Left ventricle myocardium inferior (tissue), 1 donor: ENCODE measurements at places on chromosomes 5 and 9.

DNA sequence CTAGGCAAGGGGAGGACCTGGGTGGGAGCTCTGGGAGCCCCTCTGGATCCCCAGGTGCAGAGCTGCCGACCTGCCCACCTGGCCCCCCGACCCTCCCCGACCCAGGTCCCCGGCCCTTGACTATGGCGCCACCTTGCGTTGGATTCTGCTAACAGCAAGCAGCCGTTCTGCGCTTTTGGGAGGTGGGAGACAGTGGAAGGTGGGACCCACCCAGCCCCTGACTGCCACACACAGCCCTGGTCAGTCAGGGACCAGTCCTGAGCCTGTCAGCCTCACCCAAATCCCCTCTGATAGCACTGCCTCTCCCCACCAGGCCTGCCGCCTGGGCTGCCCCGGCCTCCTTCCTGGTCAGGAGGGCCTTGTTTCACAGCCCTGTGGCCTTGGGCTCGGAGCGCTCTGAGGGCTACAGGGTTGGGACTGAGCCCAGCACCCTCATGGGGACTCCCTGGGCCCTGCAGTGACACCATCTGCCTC, 77.9 kb downstream of the HMCN2 start:
- DNase-seq: no peak

DNA sequence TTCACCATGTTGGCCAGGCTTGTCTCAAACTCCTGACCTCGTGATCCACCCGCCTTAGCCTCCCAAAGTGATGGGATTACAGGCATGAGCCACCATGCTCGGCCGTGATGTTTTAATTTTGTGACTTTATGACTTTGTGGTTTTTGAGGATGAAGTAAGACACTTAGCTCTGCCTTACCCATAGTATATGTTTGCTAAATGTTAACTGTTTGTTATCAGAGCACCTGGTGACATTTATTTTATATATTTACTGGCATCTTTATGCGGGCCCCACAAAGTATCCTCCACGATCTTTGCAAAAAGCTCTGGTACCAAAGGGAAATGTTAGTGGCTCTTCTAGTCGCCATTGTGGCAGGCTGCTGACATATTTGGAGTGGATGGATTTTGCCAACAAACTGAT, 6.7 kb downstream of the SLC23A1 start:
- no peak for DNase-seq

GRCh38 chr5:9350301-9350797, 195.5 kb downstream of the SEMA5A start:
- DNase-seq: no peak

GRCh38 chr5:176886336-176887251, 12.6 kb downstream of the HK3 start:
- DNase-seq: no peak

DNA sequence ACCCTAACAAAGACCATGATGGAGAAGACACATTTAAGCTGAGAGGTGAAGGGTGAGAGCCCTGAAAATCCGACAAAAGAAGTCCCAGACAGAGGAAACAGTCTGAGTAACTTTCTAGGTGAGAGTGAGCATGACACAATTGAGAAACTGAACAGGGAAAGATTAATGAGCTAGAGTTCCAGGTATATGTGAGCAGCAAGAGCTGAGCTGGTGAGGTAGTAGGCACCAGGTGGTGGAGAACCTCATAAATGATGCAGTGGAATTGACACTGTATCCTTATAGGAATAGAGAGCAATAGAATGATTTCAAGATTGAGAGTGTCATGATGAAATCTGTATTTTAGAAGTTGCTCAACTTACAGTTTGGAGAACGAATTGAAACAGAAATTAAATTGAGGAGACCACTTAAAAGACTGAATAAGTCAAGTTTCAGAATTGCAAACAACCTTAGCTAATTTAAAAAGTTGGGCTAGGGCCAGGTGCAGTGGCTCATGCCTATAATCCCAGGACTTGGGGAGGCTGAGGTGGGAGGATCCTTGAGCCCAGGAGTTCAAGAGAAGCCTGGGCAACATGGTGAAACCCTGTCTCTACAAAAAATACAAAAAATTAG, 89.8 kb downstream of the NREP start:
- no peak for DNase-seq

GRCh38 chr5:75048457-75048953, 3.9 kb downstream of the GCNT4 start:
- DNase-seq: no peak

DNA sequence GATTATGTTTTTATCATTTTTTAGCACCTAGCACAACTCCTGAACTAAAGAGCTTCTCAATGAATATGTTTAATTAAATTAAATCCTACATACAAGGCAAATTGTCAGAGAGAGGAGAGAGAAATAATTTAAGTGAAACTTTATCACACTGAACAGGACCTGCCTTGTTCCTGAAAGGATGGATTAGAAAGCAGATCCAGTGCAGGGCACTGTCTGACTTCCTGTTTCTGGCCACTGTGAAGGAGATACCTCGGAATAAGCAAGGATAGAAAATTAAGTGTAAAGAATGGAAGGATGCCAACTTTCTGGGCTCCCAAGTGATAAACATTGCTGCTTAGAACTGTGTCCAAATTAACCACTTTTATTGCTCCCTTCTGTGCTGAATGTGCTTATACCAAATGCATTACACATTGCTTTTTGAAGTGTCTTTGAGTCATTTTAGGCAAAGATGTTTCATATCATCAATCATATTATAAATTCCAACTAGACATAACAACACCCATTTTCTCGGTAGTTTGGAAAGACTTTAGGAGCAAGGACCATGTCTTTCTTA, 89.1 kb upstream of the SPDL1 start:
- DNase-seq: no peak

DNA sequence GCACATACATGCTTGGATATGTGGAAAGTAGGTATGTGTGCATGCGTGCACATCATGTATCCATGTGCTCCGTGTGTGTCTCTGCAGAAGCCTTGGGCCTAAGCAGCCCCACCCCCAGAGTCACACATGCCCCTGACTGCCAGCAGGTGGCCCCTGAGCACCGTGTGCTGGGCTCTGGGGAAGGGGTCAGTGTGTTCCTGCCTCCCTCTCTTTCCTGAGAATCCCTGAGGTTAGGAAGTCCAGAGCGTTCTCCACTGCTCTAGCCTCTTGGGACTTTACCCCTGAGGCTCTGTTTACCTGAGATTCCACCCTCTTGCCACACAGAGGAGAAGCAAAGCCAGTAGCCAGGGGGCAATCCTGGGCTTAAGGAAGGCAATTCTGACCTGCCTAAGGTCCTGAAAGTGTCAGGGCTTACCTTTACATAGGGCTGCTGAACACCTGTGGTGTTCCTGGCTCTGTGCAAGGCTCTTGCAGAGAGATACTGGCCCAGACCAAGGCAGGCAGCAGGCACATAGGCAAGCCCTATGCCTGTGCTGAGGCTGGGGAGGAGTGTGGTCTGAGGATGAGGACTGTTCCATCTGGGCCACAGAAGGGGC, 207.3 kb downstream of the TMEM38B start:
- peak; percentile 23 for DNase-seq

DNA sequence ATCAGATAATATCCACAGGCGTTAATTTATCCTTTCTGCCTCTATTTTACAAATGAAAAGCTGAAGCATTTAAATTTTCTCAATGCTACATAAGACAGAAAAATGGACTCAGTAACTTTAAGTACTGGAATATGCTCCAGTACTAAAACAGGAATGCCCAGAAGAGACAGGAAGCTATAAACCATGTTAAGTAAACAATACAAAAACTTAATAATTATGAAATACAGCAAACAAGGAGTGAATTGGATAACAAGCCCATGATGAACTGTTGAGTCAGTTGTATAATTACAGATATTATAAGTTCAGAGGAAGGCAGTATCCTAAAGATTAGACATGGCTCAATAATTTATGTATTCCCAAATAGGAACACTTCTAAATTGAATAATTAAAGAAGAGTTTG, 148.5 kb downstream of the CHSY3 start:
- no peak for DNase-seq

DNA sequence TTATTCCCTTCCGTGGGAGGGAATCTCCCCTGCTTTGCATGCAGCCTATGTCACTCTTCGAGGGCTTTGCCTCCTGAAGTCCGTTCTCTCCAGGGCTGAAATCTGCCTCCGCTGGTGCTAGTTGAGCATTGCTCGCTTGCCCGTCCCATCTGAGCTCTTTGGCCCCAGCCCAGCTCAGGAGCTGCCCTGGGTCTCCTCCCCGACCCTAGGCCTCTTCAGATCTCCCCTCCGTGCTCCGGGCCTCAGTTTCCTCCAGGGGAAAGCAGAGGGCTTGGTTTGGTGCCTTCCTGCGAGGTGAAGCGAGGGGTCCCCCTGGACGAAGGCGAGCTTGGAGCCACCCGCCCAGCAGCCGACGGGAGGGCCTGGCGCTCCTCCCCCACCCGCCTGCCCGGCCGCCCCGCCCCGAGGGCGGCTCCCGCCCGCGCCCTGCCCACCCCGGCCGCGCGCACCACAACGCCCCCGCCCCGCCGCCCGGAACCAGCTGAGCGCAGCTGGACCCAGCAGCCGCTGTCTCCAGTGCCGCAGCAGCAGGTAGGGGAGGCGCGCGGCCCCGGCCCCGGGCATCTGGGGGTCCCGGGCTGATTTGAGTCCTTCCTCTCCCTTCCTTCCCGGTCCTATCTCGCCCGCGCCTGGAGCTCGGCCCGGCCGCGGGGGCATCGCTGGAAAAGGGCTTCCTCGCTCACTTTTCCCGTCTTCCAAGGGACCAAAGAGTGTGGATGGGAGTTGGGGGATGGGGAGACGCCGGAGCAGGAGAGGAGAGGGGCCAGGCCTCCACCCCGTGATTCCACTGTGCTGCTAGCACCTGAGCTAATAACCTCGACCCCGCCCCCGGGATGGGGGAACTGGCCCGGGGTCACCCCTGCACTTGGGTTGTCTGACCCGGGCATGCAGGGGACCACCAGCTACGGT, at the start of gene GSN:
Gene GSN, plus strand, starts transcription at position 474 of the 909 bp plus-strand sequence. CDS start 33,810 bp downstream, outside the sequence.
- peak; percentile 89 for DNase-seq

- DNase-seq: no peak
Observed at GRCh38 chr5:90987726-90988125, 395.4 kb downstream of the ARRDC3 start.

DNA sequence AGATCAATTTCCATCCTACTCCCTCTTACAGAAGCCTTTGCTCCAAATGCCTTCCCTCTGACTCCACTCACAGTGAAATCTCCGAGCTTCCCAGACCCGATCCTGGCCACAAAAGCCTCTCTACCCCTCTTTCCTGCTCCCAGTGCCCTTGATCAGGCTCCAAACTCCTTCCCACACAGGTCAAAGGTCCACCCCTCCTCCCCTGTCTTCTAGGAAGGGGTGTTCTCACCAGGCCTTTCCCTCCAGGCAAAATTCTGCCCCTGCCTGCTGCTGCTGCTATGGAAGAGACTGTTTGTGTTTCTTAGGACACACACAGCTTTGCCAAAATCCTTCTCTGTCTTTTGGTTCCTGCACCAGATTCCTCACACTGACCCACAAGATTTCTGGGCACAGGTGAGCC, 85.8 kb upstream of the ALDH1A1 start:
- peak; percentile 22 for DNase-seq

DNA sequence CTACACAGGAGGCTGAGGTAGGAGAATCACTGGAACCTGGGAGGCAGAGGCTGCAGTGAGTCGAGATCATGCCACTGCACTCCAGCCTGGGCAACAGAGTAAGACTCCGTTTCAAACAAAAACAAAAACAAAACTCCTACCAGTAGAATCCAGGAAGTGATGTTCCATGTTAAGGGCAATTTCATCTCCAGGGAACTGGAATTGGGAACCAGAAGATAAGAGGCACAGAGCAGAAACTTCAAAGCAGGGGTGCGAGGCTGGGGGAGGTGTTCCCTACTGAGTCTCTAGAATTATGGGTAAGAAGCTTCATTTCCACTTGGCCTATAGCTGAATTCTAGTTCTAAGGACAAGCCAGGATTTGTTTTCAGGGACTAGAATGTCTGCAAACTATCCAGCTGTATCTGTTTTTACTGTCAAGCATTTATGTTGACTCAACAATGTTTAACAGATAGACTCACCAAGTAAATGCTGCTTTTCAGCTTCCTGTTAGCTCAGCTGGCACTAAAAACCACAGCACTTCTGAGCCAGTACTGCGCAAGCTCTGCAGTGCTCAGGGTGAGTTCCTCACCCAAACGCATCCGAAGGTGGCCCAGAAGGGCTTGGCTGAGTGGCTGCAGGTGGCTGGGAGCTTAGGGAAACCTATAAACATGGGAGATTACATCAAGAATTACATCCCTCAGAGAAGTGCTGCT, 320.1 kb downstream of the MTRR start:
- no peak for DNase-seq

DNA sequence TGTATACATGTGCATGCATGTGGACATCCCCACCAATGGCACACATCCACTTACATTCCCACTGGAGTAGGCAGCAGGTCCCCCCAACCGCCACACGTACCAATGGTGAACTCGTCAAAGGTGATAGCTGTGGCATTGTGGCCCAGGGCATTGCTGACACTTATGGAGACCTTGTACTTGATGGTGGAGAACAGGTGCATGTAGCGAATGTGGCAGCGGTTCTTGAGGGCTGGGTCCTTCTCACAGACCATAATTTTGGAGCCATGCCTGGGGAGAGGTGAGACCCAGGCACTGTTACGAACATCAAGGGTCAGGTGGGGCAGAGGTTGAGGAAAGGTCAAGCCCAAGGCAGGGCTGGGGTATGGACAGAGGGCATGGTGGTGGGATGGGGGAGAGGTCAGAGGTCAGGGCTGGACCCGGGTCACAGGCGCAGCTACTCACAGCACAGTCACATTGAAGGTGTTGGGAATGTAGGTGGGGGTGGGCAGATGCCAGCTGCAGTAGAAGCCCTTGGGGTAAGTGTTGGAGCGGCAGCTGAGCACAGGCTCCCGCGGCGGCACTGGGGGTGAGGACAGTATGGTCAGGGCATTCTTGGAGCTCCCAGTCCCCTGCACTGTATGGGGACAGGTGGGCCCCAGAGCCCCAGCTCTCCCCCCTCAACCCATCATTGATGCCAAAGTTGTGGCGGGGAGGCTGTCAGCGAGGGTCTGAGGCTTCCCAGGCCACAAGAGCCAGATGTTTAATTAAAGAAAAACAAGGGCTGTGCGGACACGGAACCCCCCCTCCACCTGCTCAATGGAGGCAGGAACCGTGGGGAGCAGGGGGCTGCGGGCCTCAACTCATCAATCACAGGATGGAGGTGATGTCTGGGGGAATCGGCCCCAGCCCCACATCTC, 31.9 kb downstream of the CNTFR start:
- DNase-seq: no peak

GRCh38 chr9:125885405-125886034, 138.3 kb downstream of the PBX3 start:
- DNase-seq: no peak

- no peak for DNase-seq
Observed at GRCh38 chr9:28810388-28811075, 1237.3 kb upstream of the C9orf72 start.

DNA sequence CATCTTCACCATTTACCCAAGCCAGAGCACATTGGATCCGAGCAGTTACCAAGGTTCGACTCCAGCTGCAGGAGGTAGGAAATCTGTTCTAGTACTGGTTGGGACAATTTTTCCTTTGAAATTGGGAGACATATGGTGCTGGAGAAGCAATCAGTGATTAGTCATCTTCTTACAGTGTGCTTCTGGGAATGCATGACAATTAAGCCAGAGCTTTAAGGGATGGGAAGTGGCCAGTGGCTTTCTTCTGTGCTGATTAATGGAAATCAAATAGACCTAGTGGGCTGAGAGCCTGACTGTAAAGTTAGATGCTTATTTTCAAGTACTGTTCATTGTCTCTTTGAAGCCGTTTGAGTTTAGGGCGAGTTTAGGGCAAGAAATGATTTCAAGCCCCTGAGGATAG, 152.1 kb downstream of the UNC13B start:
- DNase-seq: no peak

- no peak for DNase-seq
Observed at GRCh38 chr5:66443462-66444130, 152.6 kb upstream of the MAST4 start.

- DNase-seq: no peak
Observed at GRCh38 chr9:68507130-68507805, 33.4 kb downstream of the TMEM252 start.
